ENCODE measurements at places on chromosomes 5 and 9. TPM values are rescaled to one million over a fixed set of nuclear protein-coding genes. Genes with fewer than 3 reads are reported as not detected.
A peak's percentile ranks its signal among the peaks of the same experiment; 100 is the strongest.

DNA sequence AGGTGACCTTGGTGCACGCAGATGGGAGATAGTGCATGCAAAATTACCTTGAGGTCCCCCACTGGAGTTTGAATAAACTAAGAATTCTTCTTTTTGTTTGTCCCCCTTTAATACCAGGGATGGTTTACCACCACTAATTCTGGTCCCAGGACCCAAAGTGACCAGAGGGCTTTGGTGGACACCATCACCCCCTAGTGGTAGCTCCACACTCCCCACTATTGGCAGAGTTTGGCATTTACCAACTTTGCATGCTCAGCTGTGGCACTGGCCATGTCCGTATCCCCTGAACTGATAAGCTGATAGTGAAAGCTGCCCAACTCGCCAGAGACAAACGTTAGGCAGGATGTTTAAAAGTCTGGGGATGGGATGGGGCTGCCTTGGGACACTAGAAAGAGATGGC, 3.3 kb downstream of the ASTN2 start:
- DNase-seq, result no peak

- no peak for DNase-seq
Observed at GRCh38 chr9:137688725-137689124, 69.9 kb downstream of the EHMT1 start.

DNA sequence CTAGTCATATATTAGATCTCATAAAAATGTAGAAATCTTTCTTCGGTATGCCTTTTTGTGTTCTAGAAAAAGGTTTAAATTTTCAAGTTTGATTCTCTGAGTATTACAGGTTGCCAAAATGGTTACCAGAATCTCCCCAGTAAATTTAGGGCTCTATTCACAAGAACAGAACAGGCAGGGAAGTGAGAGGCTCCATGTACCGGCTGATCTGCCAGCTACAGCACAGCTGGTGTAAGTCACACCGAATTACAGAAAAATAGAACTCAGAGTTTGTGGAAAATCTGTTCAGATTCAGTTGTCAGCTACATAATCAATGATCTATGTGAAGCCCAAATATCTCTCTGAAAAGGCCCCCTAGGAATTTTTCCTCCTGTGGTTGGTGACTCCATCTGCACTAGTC, 10.5 kb downstream of the FAM81B start:
- DNase-seq, result no peak

DNA sequence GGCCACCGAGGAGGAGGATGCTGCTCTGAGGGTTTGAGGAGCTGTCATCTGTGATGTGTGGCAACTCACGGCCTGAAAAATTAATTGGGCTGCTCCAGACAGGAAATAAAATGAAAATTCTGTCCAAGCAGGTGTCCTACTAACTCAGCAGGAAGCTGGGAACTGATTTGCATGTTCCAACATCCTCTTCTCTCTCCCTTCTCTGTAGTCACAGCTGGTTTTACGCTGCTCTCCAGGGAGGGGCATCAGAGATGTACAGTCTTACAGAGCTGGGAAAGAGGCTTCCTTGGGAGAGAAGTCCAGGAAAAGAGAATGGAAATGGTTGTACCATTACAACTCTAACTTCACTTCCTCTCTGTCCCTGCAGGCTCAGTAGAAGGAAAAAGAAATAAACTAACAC, 24.2 kb upstream of the SIL1 start:
- no peak for DNase-seq

GRCh38 chr9:113929634-113930389, 53.7 kb downstream of the ZNF618 start:
- no peak for DNase-seq

DNA sequence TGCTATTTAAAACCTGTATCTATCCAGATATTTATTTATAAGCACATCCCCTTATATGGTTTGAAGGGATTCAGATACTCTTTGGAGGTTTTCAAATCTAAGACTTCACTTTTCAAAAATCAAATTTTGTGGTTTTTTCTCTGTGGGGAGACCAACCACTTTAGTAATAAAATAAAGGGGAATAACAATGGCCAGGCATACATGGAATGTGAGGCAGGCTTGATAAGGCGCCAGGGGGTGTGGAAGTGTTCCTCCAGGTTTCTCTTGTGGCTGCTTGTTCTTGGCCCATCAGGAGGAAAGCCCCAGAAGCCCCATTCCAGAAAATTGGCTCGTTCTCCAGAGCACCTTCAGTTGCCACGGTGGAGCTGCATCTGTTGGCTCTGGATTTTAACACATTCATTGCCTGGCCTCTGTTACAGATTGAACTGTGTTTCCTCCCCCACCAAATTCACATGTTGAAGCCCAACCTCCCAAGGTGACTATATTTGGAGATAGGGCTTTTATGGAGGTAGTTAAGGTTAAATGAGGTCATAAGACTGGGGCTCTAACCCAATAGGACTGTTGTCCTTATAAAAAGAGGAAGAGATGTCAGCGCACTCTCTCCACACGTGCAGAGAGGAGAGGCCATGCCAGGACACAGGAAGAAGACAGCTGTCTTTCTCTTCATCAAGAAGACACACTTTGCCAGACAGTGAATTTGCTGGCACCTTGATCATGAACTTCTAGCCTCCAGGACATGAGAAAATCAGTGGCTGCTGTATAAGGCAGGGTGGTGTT, 195.9 kb downstream of the TMEM38B start:
- DNase-seq, result no peak

GRCh38 chr5:140342896-140343295, 3.5 kb downstream of the HBEGF start:
- DNase-seq, result no peak

- no peak for DNase-seq
Observed at GRCh38 chr5:175246889-175247520, 197.0 kb downstream of the DRD1 start.

GRCh38 chr5:97044052-97044451, 98.4 kb downstream of the LIX1 start:
- no peak for DNase-seq

DNA sequence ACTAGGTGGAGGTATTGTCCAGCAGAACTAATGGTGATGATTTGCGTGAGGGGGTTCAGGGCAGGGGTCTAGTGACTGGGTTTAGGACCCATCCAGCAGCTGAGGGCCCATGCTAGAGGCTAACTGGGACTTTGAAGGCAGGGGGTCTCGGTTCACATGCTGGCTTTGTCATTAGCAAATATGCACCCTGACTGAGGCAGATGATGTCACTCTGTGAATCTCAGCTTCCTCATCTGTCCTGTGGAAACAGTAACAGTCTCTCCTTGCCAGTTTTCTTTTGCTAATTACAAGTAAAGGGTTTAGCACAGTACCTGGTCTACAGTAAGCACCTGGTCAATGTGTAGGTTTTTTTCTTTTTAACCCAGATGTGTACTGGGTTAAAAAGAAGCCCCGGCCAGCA, 5.2 kb downstream of the SH2D3C start:
- DNase-seq, result no peak

DNA sequence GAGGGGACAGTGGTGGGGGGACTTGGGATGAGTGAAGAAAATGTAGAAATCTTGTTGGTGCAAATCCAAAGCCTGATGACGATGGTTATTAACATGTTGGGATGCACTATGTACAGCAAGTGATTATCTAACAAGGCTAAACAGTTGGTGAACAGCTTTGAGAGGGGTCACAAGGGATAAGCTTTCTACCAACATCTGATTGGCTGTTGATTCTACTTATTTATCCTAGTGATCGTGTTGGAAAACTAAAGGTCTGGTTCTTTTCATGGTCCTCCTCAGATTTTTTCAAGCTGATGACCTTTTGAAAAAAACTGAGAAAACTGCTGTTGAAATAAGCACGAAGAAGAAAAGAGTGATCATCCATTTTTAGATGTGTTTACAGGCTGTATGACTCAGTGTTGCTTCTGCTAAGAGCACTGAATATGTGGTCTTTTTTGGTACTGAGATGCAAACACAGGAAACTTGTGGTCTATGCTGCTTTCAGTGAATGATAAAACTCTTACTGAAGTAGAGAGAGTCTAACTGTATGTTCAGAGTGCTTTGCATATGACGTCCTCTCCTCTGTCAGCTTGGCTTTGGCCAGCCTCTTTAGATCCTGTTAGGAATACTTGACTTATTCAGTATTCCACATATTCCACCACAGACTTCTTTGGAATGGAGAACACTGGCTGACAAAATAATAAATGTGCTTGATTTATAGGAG, 174.8 kb downstream of the SLF1 start:
- DNase-seq, result peak; percentile 25

DNA sequence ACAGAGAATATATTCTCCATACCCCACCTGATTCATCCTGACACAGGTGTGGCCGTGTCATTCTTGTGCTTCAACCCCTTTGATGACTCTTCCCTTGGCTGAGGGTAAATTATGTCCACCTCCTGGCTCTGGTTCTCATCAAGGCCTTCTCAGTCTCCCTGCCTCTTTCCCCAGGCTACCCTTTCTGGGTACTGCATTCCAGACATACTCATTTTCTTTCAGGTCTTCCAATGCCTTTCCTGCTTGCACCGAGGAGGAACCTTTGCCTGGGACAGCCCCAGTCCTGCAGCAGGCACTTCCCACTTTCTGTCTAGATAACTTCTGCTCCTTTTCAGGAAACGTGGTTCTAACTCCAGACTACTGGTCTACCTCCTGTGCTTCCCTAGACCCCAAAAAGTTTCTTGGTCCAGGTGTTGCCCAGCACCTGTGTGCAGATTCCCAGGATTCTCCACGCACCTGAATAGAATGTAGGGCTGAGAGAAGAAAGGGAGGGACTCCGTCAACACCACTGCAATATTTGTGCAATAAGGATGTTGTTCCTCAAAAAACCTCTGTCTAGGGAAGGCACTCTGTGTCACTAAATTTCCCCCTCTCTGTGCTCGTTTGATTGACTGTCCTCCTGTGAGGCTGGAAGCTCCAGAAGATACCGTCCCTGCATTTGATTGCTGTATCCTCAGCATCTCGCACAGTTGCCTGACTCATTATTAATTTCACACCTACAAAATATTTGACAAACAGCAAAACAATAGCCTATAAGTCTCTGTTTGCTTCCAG, 255.4 kb upstream of the NFIL3 start:
- no peak for DNase-seq

DNA sequence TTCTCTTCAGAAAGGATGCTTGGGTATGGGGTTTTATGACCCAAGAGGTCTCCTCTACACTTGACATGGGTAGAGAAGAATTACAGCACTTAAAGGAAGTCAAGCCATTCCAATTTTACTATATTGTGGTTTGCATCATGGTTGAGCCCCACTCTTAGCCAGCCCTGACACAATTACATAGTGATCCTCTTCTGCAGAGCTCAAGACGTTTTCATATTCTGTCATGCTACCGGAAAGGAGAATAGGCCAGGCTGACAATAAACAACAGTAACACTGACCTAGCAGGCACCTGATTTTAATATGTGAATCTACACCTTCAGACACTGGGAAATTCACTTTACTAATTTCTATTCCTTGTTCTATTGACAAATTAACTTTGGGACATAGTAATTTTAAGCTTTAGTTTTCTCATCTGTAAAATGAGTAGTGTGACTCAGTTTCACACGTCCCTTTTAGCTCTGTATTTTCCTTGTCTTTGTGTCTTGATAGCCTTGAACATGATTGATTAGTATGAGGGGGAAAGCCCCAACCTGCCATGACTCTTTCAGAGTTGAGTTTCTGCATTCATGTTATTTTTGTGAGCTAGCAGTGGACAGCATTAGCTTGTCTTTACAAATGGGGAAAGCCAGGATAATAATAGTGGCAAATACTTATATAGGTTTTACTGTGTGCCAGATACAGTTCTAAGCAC, 83.8 kb downstream of the SV2C start:
- peak; percentile 16 for DNase-seq

DNA sequence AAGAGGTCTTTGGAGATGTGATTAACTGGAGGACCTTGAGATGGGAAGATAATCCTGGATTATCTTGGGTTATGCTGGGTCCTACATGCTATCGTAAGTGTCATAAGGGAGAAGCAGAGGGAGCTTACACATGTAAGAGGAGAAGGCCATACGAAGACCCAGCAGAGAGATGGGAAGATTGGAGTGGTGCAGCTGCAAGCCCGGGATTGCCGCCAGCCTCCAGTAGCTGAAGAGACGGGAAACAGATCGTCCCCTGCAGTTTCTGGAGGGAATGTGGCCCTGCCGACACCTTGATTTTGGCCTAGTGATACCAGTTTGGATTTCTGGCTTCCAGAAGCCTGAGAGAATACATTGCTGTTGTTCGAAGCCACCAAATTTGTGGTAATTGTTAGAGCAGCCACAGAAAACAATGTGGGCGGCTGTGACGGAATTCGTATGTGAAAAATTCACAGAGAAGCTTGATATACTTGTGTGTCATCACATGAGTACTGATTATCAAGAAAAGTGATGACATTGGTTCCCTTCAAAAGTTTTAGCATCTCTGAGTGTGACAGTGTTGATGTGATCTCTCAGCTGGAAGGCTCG, 86.9 kb downstream of the CYFIP2 start:
- DNase-seq, result peak; percentile 83

DNA sequence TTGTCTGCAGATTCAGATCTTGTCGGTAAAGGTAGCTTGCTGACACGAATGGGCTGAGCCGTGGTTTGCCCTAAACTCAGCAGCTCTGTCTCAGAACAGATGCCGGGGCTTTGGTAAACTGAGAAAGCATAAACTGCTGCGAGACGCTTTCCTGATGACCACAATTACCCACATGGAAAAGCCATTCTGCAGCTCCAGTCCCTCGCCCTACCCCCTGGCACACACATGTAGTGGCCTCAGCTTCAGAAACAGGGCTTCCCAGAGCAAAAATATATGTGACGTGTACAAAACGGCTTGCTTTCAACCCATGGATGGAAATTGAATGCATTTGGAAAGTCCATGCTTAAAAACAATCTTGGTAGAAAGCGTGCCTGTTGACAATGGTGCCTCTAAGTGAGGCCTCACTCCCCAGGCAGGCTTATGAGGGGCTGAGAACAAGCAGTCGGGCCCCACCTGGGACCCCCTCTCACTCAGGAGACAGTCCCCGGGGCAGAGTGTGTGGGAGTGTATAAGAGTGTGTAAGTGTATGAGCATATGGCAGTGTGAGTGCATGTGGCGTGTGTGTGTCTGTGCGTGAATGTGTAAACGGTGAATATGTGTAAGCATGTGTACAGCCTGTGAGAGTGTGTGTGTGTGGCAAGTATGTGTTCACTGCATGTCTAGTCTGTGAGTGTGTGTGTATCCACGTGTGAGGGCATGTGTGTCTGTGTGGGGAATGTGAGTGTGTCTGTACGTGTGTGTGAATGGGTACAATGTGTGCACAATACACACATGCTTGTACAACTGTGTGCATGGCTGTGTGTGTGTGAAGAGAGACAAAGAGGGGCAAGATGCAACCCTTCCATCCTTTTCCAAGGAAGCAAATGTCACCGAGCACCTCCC, 88.2 kb upstream of the SMIM23 start:
- DNase-seq, result no peak

The FRMD3 gene
- 0.62 TPM for total RNA-seq

The PRLR gene
- not detected for total RNA-seq

The SLC6A18 gene
- total RNA-seq, result not detected

The LCN10 gene
- 1.5 TPM for total RNA-seq

The MLANA gene
- not detected for total RNA-seq

The FAM153A gene
- total RNA-seq, result 27.6 TPM

The ST8SIA4 gene
- total RNA-seq, result 35.1 TPM

The SHOC1 gene
- not detected for total RNA-seq

The TUSC1 gene
- not detected for total RNA-seq

The SPATA31D4 gene
- total RNA-seq, result not detected

The SH3TC2 gene
- total RNA-seq, result not detected

The TBC1D2 gene
- total RNA-seq, result 5.2 TPM

The LSM11 gene
- total RNA-seq, result 8.0 TPM

Data from activated CD4-positive, alpha-beta memory T cell treated with anti-CD3 and anti-CD28 coated beads for 36 hours (primary cell).